CD8-positive, alpha-beta memory T cell (primary cell): ENCODE measurements at places on chromosomes 11 and 22. TPM values are rescaled to one million over a fixed set of nuclear protein-coding genes. Genes with fewer than 3 reads are reported as not detected.

Gene C22orf42
- total RNA-seq: not detected

Gene RAC2
- total RNA-seq: 433 TPM

Gene MSANTD4
- total RNA-seq: 18.3 TPM

GRCh38 chr11:116882386-116882785 is 45.0 kb upstream of the APOA1 start:
- no peaks in the 10 kb centered on the region for H3K4me1 ChIP-seq
- H3K36me3 ChIP-seq: no peaks in the 10 kb centered on the region
- H3K4me3 ChIP-seq: no peak overlapping the region
- no peaks in the 10 kb centered on the region for H3K27me3 ChIP-seq

- H3K27me3 ChIP-seq: no peaks in the 10 kb centered on the region
- H3K36me3 ChIP-seq: no peaks in the 10 kb centered on the region
- DNase-seq: no peak
- no peak overlapping the region for H3K27ac ChIP-seq
- H3K4me3 ChIP-seq: no peak overlapping the region
- no peaks in the 10 kb centered on the region for H3K4me1 ChIP-seq
These were observed 40.0 kb upstream of the FIBIN start for GRCh38 chr11:26953770-26954392.

- H3K27ac ChIP-seq: no peak overlapping the region
- no peak for DNase-seq
- no peaks in the 10 kb centered on the region for H3K36me3 ChIP-seq
- no peaks in the 10 kb centered on the region for H3K27me3 ChIP-seq
- no peaks in the 10 kb centered on the region for H3K4me1 ChIP-seq
These were observed 58.8 kb downstream of the GRK3 start for GRCh38 chr22:25623310-25623734.

GRCh38 chr11:1310772-1311468 is 1.5 kb upstream of the TOLLIP start:
- H3K27ac ChIP-seq: no peak overlapping the region
- no peaks in the 10 kb centered on the region for H3K36me3 ChIP-seq
- no peaks in the 10 kb centered on the region for H3K27me3 ChIP-seq
- DNase-seq: peak; percentile 43
- H3K4me1 ChIP-seq: peaks cover 35% of the 10 kb centered on the region
- H3K4me3 ChIP-seq: peak overlapping the region; percentile 83

GRCh38 chr22:45096256-45096907 is 67.3 kb upstream of the NUP50 start:
- no peaks in the 10 kb centered on the region for H3K36me3 ChIP-seq
- H3K4me1 ChIP-seq: no peaks in the 10 kb centered on the region
- H3K27ac ChIP-seq: no peak overlapping the region
- H3K27me3 ChIP-seq: peaks cover 4% of the 10 kb centered on the region
